Amniotic stem cell (primary cell): ENCODE measurements at places on chromosomes 3 and 15.

- DNase-seq, result no peak
These were observed 45.5 kb downstream of the RFTN1 start for GRCh38 chr3:16468002-16468335.

DNA sequence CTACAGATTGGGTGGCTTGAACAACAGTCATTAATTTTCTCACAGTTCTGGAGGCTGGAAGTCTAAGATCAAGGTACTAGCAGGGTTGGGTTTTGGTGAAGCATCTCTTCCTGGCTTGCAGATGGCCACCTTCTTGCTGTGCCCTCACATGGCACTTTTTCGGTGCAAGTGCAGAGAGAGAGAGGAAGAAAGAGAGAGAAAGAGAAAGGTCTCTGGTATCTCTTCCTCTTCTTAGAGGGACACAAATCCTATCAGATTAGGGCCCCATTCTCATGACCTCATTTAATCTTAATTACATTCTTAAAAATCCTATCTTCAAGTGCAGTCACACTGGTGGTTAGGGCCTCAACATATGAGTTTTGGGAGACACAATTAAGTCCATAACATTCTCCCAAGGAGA is 167.1 kb downstream of the NFKBIZ start:
- no peak for DNase-seq

DNA sequence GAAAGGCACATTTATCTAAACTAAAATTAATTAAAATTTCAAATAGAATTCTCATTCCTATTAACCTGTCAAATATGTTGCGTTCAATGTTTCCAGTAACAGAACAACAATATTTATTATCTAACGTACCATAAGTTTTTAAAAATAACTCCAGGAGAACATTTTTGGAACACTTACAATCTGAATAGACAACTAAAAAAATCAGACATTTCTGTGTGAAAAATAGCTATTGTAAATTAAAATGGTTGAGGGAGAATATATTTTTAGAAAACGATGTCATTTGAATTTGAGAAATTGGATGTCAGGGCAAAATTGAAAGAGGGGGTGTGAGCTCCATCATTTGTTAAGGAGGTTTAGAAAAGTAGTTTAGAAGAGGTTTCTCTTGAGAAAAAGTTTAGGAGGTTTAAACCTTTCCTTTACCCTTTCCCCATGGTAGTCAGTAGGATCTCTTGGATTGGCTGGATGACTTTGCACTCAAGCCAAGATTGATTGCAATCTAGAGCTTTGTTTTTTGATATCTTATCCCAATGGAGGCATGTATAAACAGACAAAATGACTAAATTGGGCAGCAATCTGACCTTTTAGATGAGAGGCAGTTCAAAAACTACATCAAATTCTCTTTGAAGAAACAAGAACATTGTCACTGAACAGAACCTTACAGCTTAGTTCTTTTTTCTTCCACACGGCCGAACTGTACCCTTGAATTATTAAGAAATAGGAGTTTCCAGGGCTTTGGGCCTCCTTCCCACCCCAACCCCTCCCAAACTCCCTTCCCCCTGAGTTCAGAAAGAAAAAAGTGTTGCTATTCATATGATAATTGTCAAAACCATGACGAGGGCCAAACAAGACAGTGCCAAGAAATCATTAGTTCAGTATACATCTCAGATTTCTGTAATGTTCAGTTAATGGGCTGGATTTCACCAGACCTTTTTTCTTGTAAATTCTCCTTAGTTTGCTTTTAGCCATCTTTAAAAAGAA is 79.7 kb upstream of the CDIN1 start:
- no peak for DNase-seq

- DNase-seq, result no peak
These were observed 3.1 kb upstream of the ANPEP start for GRCh38 chr15:89817701-89818280.

DNA sequence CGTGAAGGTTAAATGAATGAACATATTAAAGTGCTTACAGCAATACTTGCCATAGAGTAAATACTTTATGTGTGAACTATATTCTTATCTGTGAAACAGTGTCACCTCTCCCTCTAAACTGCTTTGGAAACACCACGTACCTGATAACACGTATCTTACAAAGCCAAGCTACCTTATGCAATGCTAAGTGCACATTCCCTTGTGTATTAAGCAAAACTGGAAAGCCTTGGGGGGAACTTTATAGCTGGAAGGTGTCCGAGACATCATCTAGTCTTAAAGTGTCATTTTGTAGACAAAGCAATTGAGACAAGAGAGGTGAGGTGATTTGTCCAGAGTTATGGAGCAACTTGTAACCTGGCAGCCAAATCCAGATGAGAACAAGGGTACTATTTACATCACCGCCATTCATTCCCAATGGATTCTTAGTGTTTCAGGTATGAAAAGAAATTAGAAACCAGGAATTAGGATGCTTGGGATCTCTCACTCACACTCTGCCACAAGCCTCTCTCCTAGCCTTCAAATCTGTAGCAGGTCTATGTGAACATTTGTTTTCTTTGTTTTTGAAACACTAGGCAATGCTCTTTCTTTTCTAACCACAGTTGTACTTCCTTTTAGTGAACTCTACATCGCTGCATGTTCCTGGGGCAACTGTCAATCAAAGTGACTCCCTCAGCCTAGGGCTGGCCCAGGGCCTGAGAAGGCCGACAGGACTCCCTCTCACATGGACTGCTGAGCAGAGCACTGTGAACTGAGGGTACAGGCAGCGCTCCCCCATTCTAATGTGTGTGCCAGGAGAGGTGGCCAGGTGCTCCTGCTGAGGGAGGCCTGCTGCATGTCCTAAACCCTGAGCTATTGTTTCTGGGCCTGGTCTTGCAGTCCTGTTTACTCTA is 13.9 kb upstream of the MGLL start:
- DNase-seq, result no peak

DNA sequence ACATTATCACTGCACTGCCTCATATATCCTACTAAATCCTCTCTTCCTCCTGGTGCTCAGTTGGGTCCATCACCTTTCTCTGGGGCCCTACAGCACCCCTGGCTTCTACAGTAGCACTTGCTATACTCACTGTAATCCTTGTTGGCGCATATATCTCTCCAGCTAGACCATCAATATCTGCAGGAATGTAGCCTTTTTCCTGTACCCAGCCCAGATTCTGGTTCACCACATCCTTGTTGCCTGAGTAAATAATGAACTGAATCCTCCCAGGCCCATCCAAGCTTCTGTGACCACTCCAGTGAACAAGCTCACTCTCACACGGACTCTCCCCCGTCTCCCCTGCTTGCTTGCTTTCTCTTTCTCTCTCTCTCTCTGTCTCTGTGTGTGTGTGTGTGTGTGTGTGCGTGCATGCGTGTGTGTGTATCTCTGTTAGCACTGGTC is 62.5 kb upstream of the LIPC start:
- no peak for DNase-seq

DNA sequence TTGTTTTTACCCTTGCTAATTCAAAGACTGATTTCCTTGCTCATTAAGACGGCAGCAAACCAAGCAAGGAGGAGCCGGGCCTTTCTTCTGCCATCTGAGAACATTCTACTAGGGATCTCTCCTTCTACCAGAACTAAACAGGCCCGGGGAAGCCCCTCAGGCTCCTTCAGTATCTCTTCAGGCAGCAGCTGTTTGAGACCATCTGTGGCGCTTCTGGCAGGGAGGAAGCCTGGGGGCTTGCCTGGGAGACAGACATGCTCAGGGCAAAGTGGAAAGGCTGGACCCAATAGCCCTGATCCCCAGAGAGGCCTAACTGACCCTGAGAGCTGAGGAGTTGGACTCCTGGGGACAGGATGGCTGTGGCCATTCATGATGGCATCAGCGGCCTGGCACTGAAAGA is 67.9 kb downstream of the FEM1B start:
- DNase-seq, result no peak

- no peak for DNase-seq
These were observed 24.8 kb upstream of the MEIS2 start for GRCh38 chr15:37125143-37125542.

GRCh38 chr3:139934613-139935015 is 371 bp upstream of the CLSTN2 start:
- no peak for DNase-seq

DNA sequence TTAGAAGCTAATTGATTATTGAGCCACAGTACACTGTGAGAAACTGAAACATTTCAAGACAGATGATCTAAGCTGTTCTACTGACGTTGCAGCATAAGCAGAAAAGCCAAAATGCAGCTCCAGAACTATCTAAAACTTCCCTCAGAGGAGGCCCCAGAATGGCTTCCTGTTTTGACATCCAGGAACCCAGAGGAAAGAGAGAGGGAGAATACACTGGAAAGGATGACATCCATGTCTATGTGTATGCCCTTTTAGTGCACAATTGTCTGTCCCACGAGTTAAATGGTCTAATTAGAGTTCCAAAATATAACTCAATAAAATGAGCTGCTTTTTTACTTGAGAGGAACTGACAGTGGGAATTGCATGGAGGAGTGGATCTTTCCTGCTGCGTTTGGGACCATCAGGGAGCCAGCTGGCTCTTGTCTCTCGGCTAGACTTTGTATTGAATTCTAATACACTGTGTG is 688.1 kb downstream of the ZNF385D start:
- no peak for DNase-seq

- peak; percentile 2 for DNase-seq
These were observed 1.7 kb downstream of the SNTN start for GRCh38 chr3:63654211-63654610.

GRCh38 chr3:29181872-29182271 is 99.0 kb upstream of the RBMS3 start:
- no peak for DNase-seq

- DNase-seq, result no peak
These were observed 70.0 kb upstream of the KLF13 start for GRCh38 chr15:31256378-31257265.

GRCh38 chr15:71784719-71785118 is 25.6 kb upstream of the NR2E3 start:
- no peak for DNase-seq

DNA sequence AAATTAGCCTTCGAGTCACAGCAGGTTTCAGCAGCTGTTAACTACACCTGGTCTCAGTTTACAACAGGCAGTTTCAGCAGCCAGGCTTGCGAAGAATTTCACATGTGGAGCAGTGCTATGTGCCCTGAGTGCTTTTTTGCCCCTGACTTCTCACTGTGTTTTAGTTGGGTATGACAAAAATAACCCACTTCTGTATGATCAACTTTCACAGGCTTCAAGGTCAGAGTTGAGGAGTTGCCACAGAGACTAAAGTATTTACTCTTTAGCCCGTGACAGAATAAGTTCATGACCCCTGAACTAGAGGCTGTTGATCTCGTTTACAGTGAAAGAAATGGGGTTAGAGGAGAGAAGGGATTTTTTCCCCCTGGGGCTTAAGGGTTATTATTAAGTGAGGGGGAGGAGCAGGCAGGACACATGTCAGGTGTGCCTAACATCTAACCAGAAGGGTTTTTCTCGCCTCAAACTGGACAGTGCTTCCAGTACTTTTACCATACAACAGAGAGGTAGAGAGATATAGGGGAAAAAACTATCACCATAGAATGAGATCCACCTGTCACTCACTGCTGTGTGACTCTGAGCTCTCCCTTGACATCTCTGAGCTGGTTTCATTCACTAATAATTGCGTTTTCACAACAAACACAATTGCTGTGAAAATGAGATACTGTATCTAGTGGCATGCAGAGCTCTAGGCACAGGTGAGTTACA is 14.0 kb upstream of the TOPBP1 start:
- no peak for DNase-seq

- no peak for DNase-seq
These were observed 271.5 kb downstream of the TUSC7 start for GRCh38 chr3:116981089-116981488.
